ENCODE measurements at places on chromosomes 3 and 15.

DNA sequence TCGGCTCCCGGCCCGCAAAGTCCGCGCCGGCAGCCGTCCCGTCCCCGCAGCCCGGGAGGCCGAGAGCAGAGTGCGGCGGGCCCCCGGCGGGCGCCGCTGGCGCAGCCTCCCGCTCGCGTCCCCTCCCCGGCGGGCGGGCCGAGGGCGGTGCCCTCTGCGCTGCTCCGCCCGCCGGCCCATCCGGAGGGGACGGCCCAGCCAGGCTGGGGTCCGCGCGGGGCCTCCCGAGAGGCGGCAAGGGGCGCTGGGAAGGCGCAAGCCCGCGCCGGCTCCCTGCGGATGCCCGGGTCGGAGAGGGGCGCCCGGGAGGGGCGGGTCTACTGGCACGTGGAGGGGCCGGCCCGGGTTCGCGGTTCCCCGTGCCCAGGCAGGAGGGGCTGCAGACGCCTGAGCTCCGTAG lies at the start of the genes CLCN2 and POLR2H:
CLCN2 (minus strand) TSS at position 74 of the 400 bp plus-strand sequence. CDS start 126 bp downstream, outside the sequence.
POLR2H (plus strand) TSS at position 179 of the 400 bp plus-strand sequence. CDS start 1,783 bp downstream, outside the sequence.
- DNase-seq: peak; percentile 64

DNA sequence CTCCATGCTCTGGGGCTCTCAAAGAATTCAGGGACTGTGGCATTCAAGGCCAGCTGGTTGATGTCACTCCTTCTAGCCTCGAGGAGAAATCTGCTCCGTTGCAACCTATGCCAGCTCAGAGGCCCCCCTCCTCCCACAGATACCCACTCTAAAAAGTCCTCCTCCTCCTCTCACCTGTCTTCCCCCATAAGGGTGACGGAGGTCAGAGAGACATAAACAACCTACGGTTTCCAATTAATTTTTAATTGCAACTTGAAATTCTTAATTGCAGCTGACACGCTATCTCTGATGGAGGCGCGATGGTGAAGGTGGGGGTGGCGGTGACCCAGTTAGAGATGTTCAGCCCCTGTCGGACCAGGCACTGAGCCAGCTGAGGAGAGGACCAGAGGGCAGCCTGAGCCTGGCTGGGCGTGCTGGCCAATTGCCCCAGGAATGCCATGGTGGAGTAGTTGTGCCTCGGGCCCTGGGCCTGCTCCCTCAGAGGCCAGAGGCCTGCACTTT lies 43.2 kb upstream of the INSYN1 start:
- DNase-seq: no peak

- DNase-seq: peak; percentile 90
Observed at GRCh38 chr15:88375234-88375927, 91.8 kb downstream of the MRPL46 start.

DNA sequence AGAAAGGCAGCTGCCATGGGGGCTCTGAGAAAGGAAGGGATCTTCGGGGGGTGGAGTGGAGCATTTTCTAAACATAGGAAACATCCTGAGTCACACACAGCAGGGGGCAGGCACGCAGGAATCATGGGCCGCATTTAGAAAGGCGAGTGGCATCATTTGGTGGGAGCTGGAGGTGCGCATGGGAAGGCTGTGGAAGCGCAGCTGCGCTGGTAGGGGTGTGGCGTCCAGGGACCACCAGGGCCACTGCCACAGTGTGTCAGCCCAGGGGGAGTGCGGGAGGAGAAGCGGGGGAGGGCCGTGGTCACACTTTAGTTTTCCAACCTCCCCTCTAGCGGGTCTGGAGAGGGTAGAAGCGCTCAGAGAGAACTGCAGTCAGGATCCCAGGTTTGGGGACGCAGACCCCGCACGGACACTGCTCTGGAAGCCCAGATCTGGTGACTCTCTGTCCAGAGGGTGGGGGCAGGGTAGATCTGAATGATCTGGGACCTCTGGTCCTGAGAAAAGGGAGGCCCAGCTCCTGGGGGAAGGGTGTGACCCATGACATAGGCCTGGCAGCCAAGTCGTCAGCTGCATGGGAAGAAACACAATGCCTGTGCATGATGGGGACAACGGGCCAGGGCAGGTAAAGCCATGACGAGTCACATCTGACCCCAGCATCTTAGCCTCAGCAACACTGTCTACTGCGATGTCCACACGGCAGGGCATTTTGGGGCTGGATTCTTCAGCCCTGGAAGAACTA lies 88.0 kb upstream of the IQSEC1 start:
- DNase-seq: no peak

GRCh38 chr3:196842567-196843434 lies 24.9 kb upstream of the SENP5 start:
- DNase-seq: no peak

All from fibroblast of skin of abdomen (primary cell).